ENCODE measurements at places on chromosomes 13 and 19.

DNA sequence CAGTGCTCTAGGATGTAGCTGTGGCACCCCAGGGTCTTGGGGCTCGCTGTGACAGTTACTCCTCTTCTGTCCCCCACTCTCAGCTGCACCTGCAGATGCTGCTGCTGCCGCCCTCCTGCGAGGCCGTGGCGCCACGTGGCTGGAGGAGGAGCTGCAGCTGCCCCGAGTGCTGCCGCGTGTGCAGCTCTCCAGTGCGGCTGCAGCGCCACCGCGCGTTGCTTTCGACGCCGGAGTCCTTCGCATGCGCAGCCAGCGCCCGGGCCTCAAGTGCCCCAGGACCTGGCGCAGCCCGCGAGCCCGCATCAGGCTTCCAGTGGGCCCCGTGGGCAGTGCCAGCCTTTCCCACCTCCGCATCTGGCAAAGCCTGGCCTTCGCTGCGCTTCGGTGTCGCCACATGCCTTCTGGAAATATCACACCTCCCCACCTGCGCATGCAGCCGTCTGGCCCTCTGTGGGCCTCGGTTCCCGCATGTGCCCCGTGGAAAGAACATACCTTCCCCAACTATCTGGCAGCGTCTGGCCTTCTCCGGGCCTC lies 692 bp upstream of the ZNF580 start:
- DNase-seq: peak; percentile 85

GRCh38 chr13:50519866-50520265 lies 323.6 kb downstream of the DLEU7 start:
- DNase-seq: no peak

DNA sequence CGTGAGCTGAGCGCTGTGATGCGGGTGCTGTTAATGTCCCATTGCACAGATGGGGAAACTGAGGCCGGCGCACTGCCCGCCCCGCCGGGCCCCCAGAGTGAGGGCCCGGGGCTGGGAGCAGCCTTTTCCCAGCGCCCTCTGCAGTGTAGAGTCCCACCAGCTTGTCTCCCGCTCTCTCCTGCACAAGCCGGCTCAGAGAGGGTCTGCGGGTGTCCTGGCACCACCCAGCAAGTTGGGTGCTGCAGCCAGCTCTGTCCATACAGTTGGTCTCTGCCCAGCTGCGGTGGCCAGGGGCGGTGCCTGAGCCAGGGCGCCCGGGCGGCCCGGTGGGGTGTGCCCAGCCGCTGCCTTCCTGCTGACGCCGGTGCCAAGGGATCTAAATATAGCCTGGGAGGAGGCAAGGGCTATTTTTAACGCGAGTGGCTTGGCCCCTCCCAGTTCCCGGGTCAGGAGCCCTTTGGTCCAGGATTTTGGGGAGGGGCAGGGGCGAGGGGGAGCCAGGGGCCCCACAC lies 19.3 kb downstream of the GADD45B start:
- DNase-seq: peak; percentile 62

GRCh38 chr19:29855087-29855486 lies 43.3 kb downstream of the CCNE1 start:
- no peak for DNase-seq

GRCh38 chr13:33110713-33111413 lies 94.6 kb downstream of the KL start:
- DNase-seq: no peak

GRCh38 chr13:60758637-60759036 lies 361.6 kb downstream of the TDRD3 start:
- no peak for DNase-seq

GRCh38 chr19:35458731-35459391 lies 10.8 kb downstream of the FFAR2 start:
- no peak for DNase-seq

- DNase-seq: no peak
Measured at GRCh38 chr13:54511366-54511765, 1482.8 kb downstream of the OLFM4 start.

GRCh38 chr19:47445527-47445926 lies 26.2 kb downstream of the SLC8A2 start:
- DNase-seq: peak; percentile 92

- DNase-seq: peak; percentile 1
Measured at GRCh38 chr13:20161275-20161950, 561 bp upstream of the GJA3 start.

GRCh38 chr19:51341976-51342580 lies at the start of gene VSIG10L:
Gene VSIG10L, minus strand, starts transcription at chr19:51342139. Its CDS starts 15 bp downstream, at chr19:51342124.
- no peak for DNase-seq

- DNase-seq: no peak
Measured at GRCh38 chr19:51440846-51441409, 17.3 kb downstream of the SIGLEC8 start.

- DNase-seq: no peak
Measured at GRCh38 chr19:47037766-47038165, 10.7 kb downstream of the TMEM160 start.

- peak; percentile 86 for DNase-seq
Measured at GRCh38 chr13:43057653-43058317, 34.4 kb downstream of the DNAJC15 start.

DNA sequence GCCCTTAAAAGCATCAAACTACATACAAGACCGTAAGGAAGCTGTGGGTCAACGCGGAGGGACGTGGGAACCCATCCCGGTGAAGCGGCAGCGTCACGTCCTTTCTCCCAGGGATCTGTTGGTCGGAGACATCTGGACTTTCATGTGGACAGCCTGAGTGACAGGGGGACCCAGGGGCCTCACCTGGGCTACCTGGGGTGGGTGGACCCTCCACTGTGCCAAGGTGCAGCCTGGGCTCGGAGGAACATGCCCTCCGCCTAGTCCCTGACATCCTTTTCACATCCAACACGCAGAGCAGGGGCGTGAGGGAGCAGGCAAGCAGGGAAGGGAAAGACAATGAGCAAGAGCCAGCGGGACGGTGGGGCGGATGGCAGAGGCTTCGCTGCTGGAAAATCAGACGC lies 13.8 kb upstream of the GARIN5A start:
- no peak for DNase-seq

DNA sequence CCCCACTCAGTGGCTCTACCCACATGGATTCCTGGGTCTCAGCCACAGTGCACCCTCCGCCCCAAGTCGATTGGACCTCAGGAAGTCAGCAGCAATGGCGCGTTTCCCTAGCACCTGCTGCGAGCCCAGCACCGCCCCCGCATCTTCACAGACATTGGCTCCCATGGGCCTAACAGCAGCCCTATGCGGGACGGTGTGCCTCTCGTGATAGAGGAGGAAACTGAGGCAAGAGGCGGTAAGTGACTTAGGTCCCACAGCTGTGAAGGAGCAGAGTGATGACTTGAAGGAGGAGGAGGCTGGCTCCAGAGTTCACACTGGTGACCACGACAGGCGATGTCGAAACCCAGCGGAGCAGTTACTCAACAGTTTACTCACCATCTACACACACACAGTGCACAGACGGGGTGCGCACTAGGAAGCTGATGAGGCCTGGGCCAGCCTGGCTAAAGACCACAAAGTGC lies 104.5 kb upstream of the SOX1 start:
- no peak for DNase-seq

- DNase-seq: no peak
Measured at GRCh38 chr13:96473526-96474180, 383.7 kb downstream of the HS6ST3 start.

DNA sequence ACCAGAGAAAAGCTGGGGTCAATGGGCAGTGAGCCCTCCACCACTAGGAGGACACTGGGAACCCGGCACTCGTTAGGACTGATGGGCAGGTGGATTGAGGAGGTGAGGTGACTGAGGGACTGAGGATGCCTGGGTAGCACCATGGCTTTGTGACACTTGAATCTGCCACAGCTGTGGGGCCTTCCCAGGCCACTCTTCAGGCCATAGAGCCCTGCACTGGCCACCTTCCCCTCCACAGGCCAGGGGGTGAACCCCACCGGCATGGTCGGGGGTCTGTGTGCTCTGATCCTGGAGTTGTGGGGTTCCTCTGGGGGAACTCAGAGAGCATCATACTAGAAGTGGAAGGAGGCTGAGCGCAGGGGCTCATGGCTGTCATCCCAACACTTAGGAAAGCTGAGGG lies 423.5 kb downstream of the ZNF536 start:
- no peak for DNase-seq

DNA sequence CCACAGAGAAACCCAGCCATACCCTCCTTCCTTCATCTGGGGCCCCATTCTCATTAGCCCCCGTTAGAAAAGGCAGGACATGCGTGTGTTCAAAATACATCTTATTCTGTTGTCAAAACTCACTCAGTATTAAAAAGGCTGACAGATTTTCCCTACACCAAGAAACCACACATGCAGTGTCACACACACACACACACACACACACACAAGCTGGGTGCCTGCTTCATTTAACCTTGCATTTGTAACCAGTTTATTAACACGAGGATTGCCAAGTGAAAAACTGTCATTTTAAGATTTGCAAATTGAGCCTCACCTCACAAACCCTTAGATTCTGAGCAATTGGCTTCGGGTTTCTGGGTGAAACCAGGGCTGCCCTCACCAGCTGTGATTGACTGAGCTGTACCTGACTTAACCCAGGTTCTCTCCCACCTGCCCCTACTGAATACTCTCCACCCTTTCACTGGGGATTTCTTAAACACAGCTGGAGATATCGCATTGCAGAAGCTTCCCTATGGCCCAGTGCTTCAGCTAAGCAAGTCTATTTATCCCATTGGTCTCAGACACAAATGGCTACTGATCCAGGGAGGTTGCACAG lies 172.7 kb upstream of the ZNF507 start:
- no peak for DNase-seq

- peak; percentile 48 for DNase-seq
Measured at GRCh38 chr19:29843180-29844051, 31.6 kb downstream of the CCNE1 start.

GRCh38 chr13:113620036-113620796 lies 35.7 kb downstream of the TFDP1 start:
- DNase-seq: peak; percentile 55

DNA sequence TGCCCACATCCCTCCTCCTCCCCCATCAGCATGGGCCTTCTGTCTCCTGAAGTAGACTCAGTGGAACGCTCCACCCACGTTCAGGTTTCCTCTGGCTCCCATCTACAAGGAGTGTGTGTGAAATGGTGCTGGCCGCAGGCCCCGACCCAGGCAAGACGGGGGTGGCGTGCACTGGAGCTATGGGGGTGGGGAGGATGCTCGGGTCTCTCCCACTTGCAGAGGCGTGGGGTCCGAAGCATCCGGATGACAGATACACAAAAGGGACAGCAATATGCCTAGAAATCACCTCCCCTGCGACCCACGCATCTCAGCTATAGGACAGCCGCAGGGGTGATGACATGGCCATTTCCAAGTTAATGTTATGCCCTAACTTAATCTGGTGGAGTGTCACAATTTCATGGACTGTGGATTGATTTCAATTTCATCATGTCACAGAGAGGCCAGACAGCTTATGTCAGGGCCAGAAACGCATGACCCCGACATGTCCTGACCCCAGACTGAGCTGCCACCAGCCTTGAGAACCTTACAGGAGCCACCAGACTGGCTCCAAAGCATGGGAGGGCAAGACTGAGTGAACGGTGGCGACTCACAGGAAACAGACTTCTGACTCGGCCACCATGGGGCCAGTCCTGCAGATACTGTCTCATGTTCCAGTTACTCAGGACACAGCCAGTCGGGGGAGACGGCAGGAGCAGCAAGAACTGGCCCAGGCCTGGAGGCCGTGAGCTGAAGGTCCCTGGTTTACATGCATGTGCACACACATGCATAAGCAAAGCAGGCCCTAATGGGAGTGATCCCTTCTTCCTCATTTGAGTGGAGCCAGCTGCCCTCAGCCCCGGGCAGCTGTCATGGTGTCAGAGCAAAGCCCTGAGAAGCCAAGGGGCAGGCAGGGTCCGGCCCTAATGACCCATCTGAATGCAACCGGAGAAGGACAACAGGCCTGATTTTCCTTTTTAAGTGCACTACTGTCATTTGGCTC lies 82.2 kb downstream of the SLC7A1 start:
- DNase-seq: no peak

GRCh38 chr13:105543742-105544141 lies 991.7 kb downstream of the EFNB2 start:
- no peak for DNase-seq

- no peak for DNase-seq
Measured at GRCh38 chr13:39044536-39044935, 6.3 kb downstream of the NHLRC3 start.

DNA sequence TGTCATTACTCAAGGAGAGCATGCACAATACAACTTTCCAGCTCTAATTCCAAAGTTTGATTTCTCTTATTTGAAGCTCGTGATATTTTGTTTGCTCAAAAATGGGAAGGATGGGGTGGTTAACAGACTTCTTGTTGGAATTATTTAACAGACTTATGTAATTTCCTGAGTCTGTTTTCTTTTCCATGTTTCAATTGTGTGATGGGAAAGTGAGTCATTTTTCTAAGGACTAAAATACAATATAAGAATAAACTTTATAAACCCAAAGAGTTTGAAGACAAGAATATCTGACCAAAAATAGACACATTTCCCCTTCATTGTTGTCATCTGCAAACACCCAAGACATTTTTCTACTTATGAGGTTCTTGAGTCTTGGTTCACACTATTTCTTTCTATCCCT lies 211.8 kb upstream of the SLITRK5 start:
- no peak for DNase-seq

GRCh38 chr19:35487656-35488182 lies 2.5 kb downstream of the KRTDAP start:
- DNase-seq: no peak

DNA sequence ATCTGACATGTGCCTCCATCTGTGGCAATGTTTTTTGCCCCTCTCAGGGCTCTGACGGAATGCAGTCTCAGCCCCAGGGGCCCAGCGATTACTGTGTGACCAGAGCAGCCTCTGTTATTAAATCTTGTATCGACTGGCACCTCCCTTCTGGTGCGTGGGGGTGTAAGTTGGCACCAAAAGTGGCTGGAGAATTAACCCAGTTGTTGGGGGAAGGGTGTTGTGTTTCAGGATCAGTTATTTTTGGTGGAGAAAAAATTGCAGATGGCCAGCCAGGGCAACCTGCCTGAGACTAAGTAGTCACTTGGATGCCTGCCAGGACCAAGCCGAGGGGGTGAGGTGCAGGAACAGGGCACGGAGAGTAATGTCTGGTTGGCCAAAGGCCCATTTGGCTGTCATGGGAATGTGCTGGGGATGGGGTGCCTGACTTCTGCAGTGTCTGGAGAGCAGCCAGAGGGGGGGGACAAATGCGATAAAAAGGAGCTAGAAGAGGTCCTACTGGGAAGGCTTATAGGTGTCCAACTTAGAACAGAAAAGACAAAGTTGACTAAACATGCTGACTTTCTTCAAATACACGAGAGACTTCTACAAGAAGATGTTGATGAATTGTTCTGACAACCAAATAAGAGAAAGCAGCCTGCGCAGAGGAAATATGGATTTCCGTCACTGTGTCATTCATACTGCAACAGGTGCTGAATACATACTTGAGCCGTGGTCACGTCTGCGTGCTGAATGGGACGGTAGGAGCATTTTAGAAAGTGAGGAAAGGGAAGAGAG lies 69.8 kb downstream of the SIAH3 start:
- DNase-seq: peak; percentile 95

GRCh38 chr13:29441306-29441705 lies 154.2 kb downstream of the SLC7A1 start:
- DNase-seq: no peak

DNA sequence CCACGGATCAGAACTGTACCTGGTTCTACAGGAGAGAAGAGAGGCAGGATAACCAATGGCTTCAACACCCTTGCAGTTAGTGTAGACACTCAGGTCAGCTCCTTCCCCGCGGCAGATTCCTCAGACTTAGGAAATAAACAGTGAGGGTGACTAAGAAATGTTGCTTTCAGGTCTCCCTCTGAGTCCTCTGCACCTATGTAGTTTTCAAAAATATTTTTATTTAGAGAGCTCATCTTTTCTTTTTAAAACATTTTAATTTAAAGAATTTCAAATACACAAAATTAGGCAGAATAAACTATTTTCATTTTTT lies 195.2 kb downstream of the KLF12 start:
- no peak for DNase-seq
